ENCODE measurements at places on chromosomes 7 and 10. TPM values are rescaled to one million over a fixed set of nuclear protein-coding genes. Genes with fewer than 3 reads are reported as not detected.
A peak's percentile ranks its signal among the peaks of the same experiment; 100 is the strongest.

CALN1 gene
- 3.5 TPM for total RNA-seq

RTKN2 gene
- 3.2 TPM for total RNA-seq

UTF1 gene
- total RNA-seq, result 0.61 TPM

CPA4 gene
- total RNA-seq, result not detected

DNA sequence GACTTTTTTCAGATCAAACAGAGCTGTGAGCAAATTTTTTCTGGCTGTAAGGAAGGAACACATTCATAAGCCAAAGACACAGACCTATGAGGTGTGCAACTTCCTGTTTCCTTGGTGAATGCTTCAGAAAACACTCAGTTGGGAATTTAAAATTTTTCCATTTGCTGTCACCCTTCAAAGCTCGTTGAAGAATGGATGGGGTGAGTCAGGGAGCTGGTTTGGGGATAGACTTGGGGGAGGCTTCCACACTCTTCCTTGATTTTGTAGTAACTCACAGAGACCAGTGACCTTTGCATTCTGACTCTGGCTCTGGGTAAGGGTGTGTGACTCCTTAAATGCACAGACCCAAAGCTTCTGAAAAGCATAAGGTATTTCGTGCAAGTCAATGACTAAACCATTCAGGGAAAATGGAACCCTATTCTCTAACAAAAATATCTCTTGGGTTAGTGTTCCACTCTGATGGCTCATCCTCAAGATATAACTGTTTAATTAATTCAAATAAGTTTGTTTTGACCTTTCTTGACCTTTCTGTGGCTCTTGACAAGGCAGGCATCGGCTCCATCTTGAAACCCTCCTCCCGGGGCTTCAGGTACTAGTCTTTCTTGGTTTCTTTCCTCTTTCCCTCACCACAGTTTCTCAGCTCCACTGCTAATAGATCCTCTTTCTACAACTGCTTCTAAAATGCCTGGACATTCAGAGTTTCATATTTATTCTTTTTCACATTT, 227.8 kb upstream of the INHBA start:
- DNase-seq, result no peak

DNA sequence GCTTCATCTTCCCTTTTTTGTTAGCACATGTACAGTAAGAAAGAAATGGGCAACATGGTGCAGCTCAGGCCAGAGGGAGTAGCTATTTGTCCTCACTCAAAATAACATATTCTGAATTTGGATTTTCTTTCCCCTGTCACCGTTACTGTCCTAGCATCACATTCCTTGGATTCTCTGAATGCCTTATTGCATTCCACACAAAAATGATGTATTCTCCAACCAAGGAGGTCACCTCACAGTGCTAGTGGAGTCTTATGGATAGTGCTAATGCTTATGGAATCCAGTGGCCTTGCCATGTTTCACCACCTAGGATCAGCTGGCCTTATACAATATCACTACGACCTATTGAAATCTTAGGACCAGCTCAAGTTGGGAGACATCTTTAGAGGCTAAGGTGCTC, 7.2 kb downstream of the PRSS58 start:
- no peak for DNase-seq

GRCh38 chr7:119026391-119026790, 801.9 kb downstream of the ANKRD7 start:
- no peak for DNase-seq

DNA sequence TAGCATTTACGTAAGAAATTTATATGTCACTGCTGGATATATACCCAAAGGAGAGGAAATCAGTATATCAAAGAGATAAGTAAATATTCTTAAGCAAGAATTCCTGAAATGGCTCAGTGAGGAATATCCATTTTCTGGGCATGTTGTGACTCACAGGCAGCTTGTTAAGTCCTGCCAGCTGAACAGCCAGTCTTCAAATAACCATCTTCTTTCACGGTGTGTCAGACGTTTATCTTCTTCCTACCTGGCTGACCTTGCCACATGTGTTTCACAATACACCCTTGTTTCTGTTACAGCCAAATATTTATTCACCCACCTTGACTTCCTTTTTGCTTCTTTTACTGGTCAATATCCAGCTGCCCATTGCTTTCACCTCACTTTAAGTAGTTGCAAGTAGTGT, 648.1 kb downstream of the ANKRD7 start:
- DNase-seq, result no peak

DNA sequence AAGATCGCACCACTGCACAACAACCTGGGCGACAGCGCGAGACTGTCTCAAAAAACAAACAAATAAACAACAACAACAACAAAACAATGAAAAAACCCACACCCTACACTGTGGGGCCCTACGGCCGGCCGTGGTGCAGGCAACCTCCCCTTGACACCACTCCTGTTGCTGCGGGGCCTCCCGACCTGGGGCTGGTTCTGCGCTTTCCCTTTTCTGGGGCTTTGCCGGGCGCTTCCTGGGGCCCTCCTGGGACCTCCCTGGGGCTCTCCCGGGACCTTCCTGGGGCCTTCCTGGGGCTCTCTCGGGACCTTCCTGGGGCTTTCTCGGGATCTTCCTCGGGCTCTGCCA, 46.6 kb downstream of the INSIG1 start:
- peak; percentile 17 for DNase-seq

GRCh38 chr7:53768186-53768585, 732.8 kb downstream of the POM121L12 start:
- no peak for DNase-seq

Measured in glutamatergic neuron (in vitro differentiated cells).